ENCODE measurements at places on chromosomes 4 and X.
A peak's percentile ranks its signal among the peaks of the same experiment; 100 is the strongest.

DNA sequence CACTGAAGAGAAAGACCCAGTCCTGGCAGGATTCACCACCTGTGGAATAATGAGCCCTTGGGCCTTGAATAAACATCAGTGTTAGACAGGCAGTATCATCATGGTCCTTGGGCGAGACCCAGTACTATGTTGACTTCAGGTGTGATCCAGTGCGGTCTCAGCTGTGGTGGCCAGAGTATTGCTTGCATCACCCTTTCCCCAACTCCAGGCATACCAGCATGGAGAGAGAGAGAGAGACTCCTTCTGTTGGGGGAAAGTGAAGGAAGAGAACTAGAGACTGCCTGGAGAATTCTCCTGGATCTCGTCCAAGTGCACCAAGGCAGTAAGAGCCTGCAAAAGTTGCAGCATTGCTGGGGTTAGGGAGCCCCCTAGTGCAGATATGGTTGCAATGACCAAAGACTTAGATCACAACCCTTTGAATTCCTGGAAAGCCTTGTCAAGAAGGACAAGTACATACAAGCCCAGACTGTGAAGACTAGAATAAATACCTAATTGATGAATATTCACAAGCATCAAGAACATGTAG lies 61.1 kb upstream of the VAMP7 start:
- peak; percentile 2 for DNase-seq

DNA sequence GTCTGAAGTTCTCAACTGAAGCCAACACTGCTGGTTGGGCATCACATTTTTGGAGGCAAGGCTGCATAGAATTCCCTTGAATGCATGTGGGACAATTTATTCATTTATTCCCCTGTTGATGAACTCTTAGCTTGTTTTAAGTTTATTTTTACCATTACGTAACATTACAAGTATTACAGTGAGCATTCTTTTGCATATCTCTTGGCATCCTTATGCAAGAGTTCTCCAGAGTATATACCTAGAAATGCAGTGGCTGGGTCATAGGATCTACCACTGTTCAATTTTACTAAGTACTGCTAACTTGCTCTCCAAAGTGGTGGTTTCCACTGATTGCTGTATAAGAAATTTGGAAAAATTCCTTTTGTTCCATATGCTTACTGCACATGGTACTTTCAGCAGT lies 66.5 kb downstream of the UCHL1 start:
- DNase-seq: no peak

DNA sequence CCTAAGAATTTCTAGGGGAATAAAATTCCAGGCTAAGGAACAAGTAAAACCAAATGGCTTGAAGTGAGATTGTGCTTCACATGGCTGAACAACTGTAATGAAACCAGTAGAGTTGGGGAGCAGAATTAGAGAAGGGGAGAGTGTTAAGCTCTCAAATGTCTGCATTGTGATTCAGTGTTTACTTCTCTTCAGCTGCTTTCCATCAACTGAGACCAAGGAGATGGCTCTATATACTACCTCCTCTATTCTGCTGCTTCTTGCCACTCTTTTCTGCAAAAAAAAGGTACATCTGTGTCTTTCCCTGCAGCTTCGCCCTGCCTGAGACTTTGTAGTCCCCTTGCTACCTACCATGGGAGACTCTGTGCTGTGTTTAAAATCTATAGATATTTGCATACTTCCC lies 73.5 kb downstream of the WDFY3 start:
- no peak for DNase-seq

DNA sequence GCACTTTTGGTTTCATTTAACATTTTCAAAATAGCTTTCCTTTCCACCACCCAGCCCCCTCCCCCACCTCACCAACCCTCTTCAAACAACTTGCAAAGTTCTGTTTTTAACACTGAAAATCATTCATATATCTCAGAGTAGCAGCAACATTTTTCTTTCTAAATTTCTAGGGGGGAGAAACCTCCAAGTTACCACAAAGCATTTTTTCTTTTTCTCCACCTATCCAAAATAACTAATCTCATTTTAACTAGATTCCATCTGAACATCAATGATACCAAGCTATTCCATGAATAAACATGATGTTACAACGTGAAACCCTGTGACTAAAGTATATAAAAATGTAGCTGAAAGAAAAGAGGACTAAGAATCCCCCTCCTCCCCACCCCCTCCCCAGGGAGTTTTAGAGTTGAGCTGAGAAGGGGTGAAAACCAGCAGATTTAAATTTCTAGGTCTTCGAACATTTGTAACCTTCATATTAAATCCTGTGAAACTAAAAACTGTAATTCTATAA lies 5.2 kb downstream of the LDB2 start:
- no peak for DNase-seq

DNA sequence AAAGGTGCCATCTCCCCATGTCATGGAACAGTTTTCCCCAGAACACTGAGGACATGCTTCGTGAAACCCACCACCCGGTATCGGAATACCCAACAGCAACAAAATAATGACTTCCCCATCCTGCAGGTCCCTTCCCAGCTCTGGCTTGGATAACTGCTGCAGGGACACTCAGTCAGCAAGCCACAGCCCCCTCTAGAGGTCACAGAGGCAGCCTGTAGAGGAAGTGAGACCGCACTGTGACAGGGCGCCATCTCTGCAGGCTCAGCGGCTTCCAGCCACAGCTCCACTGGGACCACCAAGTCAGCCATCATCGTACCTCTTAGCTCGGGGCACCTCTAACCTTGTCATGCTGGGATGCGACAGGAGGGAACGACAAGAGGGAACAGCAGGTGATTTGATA lies 315.9 kb downstream of the LDB2 start:
- DNase-seq: no peak

DNA sequence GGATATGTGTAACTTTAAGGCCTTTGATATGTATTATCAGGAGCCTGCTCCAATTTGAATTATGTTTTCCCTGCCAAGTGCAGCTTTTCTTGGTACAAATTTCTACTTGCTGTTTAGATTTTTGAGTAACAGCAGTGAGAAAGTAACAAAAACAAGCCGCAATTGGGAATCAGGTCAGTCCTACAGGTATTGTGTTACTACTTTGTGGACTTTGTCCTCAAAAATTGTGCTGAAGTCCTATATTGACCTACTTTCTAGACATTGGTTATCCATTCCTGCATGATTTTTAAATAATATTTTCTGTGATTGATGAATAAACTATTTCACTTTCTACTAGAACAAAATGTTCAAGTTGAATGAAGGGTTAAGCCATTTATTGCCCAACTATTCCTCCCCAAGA lies 5.7 kb downstream of the CDKN2AIP start:
- no peak for DNase-seq

DNA sequence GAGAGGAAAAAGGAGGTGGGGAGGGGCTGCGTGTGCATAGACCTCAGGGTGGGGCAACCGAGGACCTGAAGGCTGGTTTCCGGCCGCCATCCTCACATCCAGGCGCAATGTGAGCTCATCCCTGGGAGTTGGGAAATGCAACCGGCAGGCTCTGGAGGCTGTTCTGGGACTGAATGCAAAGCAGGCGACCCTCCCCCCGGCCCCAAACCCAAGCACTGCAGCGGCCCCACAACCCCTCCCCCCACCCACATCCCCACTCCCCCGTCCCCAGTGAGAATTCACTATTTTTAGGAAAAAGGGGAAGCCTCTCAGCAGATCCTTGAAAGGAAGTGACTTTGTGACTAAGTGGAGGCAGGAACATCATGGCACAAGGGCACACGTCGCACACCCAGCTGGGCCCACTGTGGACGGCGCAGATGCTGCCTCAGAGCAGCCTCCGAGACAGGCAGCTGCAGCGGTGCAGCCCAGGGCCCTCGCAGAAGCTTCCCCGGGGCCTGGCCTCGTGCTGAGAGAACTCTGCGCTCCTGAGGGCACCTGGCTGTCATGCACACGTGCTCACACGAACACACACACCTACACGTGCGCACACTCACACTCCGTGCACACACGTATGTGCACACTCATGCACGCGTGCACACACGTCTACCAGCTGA lies 1.3 kb upstream of the PDE6B start:
- no peak for DNase-seq

DNA sequence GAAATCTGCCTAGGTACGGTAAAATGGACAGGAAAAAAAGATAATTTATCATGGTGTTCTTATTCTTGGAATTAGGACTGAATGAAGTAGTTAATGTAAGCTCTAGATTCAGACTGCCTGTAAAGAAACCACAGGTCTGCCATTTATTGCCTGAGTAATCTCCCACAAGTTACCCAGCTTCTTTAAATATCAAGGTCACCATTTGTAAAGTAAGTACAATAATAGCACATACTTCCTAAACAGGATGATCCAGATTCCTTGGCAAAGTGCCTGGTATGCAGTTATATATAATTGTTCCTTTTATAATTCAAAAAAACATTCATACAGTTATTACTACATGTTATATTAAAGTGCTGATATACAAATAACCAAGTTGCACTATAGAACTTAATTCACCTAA lies 368.6 kb downstream of the HNRNPD start:
- DNase-seq: no peak

- no peak for DNase-seq
Measured at GRCh38 chrX:41332408-41333002, 1.5 kb upstream of the DDX3X start.

DNA sequence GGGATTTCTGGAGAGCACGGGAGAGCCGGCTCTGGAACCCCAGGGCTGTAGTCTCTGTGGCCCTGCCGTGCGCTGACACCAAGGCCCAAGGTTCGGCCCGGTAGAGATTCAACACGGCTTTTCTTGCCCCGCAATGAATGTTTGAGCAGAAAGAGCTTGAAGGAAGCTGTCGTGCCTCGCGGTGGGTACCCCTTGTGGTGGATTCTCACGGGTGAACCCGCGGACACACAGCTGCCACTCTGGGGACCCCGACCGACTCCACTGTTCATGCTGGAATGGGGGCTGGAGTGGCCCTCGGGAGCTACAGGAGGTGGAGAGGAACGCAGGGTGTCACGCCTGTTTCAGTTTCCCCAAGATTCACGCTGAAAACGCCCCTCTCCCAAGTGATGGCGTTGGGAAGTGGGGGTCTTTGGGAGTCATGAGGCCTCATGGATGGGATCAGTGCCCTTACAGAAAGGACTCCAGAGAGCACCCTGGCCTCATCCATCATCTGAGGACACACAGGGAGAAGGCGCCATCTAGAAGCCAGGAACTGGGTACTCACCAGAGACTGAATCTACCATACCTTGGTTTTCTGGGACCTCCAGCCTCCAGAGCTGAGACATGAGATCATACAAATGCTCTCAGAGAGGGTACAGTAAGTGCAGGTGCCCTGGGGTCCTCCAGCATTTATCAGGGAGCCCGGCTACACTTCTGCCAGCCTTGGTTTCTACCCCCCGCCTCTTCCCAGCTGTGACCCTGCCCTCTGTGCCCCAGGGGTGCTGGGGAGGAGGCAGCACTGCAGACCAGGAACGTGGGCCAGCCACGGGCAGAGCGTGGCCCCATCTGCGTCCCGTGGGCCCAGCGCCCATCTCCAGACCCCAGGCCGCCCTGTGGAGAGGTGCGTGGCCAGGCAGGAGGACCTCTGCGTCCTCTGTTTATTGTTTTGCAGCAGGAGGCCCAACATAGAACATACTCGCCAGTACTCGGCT lies 6.4 kb downstream of the SLC25A6 start:
- no peak for DNase-seq

DNA sequence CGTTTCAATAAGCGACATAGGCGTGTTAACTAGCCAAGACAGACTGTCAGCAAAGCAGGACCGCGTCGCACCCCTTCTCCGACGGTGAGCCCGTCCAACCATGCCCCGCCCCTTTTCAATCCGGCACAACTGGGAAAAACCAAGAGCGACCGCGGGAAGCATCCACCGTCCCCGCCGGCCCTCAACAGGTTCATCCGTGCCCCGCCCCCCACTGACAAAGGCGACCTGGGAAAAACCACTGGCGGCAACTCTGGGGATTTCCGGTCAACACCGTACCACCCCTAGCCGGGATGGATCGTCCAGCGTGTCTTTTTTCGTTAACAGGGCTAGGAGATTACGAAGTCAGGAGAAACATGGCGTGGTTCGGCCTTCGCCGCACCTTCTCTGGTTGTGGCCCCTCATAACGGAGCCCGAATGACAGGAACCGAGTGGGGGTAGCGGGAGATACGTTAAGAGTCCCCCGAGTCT lies 377 bp downstream of the TIMM17B start:
- no peak for DNase-seq

- no peak for DNase-seq
Measured at GRCh38 chr4:184896868-184897715, 71.3 kb upstream of the ACSL1 start.

DNA sequence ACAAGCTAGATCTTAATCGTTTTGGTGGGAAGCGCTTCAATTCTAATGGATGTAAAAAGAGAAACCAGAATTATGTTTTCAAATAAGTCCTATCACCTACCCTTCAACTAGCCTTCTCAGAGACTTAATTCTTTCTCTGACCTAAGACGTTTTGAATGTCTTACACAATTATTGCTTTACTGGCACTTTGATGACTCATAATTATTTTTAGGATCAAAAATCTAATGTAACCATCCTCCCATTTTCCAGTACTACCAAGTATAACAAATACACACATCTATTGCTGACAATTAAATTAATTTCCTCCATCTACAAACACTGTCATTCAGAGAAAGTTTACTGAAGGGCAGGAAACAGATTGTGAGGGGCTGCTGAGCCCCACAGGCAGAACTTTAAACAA lies 108.6 kb downstream of the PPP3CA start:
- DNase-seq: no peak

DNA sequence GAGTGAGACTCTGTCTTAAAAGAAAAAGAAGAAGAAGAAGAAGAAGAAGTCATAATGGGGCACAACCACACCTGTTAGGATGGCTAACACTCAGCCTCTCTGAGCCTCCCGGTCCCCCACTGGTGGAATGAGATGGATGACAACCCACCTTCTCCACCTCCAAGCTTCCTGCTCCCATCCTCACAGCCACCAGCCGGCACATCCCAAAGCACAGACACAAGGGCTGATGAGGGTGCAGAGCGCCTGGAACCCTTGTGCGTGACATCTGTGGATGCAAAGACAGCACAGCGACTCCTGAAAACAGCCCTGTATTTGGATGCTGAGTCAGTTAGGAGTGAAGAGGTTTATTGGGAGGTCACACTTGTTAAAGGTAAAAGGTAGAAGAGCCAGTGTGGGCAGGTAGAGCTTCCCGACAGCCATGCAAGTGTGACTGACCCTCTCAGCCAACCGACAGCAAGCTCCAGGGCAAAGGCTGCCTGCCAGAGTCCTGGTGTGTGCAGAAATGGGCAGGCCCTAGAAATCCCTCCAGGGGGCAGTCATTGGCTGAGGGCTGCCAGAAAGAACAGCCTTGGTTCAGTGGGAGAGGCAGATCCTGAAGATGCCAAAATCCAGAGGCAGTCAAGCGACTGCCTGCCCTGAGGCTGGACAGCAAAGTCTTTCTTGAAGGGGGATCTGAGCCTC lies 26.6 kb upstream of the MAN2B2 start:
- DNase-seq: no peak

DNA sequence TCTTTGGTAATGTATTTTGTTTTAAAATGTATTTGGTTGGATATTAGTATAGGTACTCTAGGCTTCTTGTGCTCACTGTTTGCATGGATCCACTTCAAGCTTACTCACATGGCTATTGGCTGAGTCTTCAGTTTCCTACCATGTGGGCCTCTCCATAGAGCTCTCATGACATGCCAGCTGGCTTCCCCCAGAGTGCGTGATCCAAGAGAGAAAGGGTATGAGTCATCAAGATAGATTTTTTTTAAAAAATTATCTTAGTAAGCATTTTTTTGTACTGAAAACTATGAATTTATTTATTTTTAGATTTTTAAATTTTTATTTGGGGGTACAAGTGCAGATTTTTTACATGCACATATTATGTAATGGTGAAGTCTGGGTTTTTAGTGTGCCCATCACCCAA lies 219.1 kb upstream of the AMOT start:
- no peak for DNase-seq

Data from cerebellar nuclear complex (tissue), 1 donor.